ENCODE measurements at places on chromosomes 13 and 19. TPM values are rescaled to one million over a fixed set of nuclear protein-coding genes. Genes with fewer than 3 reads are reported as not detected.

The SHANK1 gene
- polyA plus RNA-seq = 6.7 TPM

The RNF113B gene
- not detected for polyA plus RNA-seq

The CNMD gene
- polyA plus RNA-seq = not detected

DNA sequence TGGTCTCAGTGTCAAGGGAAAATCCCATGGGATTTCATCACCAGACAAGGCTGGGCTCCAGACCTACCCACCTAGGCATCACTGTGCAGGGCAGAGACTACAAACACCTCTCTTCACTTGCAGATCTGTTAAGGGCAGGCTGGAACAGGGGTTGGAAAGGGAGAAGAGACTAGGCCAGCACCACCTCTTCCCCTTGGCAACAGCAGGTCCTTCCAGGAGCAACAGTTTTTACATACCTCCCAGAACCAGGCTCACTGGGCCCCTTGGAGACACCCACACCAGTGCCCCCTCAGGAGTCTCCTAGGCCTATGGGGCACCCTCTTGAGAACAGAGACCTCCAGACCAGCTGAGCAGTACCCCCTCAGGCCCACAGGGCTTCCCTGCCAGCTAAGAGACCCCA is 2.5 kb upstream of the UBE2M start:
- DNase-seq = no peak

- no peak for DNase-seq
Observed at GRCh38 chr19:19371059-19371458, 34.4 kb upstream of the GATAD2A start.

DNA sequence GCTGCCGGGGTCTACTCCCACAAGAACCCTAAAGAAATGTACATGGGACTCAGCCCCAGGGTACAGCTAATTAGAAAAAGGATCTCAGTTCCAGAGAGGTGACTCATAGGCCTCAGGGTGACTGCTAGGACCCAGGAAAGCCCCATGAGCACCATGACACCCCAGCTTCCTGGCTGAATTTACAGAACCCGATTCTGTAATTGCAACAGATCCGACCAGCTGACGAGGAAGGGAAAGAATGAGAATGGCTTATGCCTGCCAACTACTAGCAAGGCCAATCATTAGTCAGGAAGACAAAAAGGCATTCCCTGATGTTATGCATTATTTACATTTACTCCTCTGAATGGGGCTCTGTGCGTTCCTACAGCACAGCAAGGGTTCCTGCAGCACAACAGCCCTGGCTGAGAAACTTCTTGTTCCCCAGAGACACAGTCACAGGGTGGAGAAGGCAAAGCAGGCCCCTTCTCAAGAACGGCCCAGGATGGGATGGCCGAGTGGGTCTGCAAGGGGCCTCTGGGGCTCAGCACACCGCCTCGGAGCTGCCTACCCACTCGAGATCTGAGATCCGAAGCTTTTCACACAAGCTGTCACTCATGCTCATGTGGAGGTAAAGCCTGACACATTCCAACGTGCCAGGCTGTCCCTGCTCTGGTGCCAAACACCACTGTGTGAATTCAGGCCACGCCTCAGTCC is 27.2 kb downstream of the PBX4 start:
- peak; percentile 99 for DNase-seq
